ENCODE measurements at places on chromosomes 6 and 20. TPM values are rescaled to one million over a fixed set of nuclear protein-coding genes. Genes with fewer than 3 reads are reported as not detected.

Gene IPCEF1
- 1.7 TPM for total RNA-seq

Gene SGK2
- total RNA-seq, result 0.30 TPM

Gene BFSP1
- 0.66 TPM for total RNA-seq

- peaks cover 20% of the 10 kb centered on the region for H3K4me1 ChIP-seq
- no peak overlapping the region for H3K4me3 ChIP-seq
- no peaks in the 10 kb centered on the region for H3K27me3 ChIP-seq
- DNase-seq, result no peak
- H3K27ac ChIP-seq, result no peak overlapping the region
Observed at GRCh38 chr6:13261464-13261994, 66.8 kb downstream of the TBC1D7 start.

GRCh38 chr20:57437672-57438330 is 46.6 kb downstream of the RBM38 start:
- H3K4me1 ChIP-seq, result peaks cover 86% of the 10 kb centered on the region
- no peaks in the 10 kb centered on the region for H3K36me3 ChIP-seq
- H3K4me3 ChIP-seq, result no peak overlapping the region
- H3K27me3 ChIP-seq, result no peaks in the 10 kb centered on the region

- H3K36me3 ChIP-seq, result peaks cover 34% of the 10 kb centered on the region
- no peaks in the 10 kb centered on the region for H3K27me3 ChIP-seq
Observed at GRCh38 chr20:13581451-13581850, 57.3 kb downstream of the TASP1 start.

GRCh38 chr6:26243132-26243531 is 121.9 kb upstream of the BTN3A2 start:
- H3K27me3 ChIP-seq, result peaks cover 100% of the 10 kb centered on the region
- no peak overlapping the region for H3K4me3 ChIP-seq
